ENCODE measurements at places on chromosomes 16 and 17.

GRCh38 chr17:4040784-4041183 lies 76.5 kb upstream of the ATP2A3 start:
- no peak for DNase-seq

GRCh38 chr17:15171167-15172047 lies 93.7 kb downstream of the PMP22 start:
- DNase-seq: peak; percentile 83

- peak; percentile 100 for DNase-seq
These were observed 5.4 kb downstream of the PGS1 start for GRCh38 chr17:78383725-78384471.

- DNase-seq: no peak
These were observed 30.7 kb downstream of the NPTX1 start for GRCh38 chr17:80445726-80446110.

DNA sequence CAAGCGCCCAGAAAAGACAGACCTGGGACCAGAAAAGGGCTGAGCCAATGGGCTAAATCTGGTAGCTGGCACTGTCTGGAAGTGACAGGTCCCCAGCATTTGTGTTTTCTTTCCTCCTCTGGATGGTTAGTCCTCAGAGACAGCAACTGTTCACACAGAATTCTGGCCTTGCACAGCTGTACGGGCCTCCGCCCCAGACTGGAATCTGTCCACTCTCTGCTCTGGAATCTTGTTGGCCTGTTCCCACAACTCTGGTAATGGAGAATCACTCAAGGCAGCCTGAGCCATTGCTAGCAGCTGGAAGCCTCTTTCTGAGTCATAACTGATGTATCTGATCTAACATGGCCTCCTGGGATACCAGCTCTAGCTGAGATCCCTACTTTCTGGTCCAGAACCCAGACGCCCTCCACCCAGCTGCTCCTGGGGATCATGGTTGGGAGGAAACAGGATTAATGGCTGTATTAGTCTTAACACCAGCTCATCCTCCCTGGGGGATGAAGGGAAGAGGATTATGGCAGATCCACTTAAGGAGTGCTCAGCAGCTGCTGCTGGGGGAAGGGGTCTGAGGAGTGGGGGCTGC lies 9.1 kb downstream of the ZNF668 start:
- DNase-seq: peak; percentile 95
